Stimulated activated CD4-positive, alpha-beta T cell treated with anti-CD3 and anti-CD28 coated beads, Interleukin-1b, Interleukin-23, amount 100 ng/mL, for 4 hours (primary cell): ENCODE measurements at places on chromosomes 7 and 10.
A peak's percentile ranks its signal among the peaks of the same experiment; 100 is the strongest.

DNA sequence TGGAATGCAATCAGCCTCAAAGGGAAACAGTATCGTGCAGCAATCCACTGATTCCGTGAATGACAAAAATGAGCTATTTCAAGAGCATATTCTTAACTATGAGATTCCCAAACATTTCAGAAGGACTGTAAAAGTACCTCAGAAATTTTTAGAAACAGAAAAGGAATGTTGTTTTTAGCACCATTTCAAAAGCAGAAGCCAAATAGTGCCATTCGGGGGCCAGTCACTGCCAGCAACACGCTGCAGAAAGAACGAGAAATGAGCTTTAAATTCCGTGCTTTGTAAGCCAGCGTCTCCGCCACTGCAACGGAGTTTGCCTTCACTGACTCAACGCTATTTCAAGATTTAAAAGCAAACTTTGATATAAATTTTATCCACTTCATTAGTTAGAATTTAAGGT lies 6.3 kb downstream of the NUDT5 start:
- DNase-seq: no peak

- DNase-seq: no peak
Measured at GRCh38 chr10:5105626-5106025, 11.4 kb downstream of the AKR1C3 start.

- no peak for DNase-seq
Measured at GRCh38 chr10:100043796-100044195, 34.0 kb upstream of the DNMBP start.

- DNase-seq: no peak
Measured at GRCh38 chr10:53534428-53534827, 761.8 kb upstream of the MBL2 start.

GRCh38 chr10:112969131-112969530 lies 19.1 kb downstream of the TCF7L2 start:
- no peak for DNase-seq

GRCh38 chr7:75868153-75868552 lies 10.7 kb upstream of the RHBDD2 start:
- DNase-seq: no peak

GRCh38 chr10:113648478-113648877 lies 15.4 kb downstream of the NRAP start:
- DNase-seq: no peak

- DNase-seq: peak; percentile 11
Measured at GRCh38 chr10:114239117-114239993, at the start of gene VWA2. VWA2 (plus strand) TSS chr10:114239254; CDS start chr10:114248714, 9,460 bp downstream.

- DNase-seq: no peak
Measured at GRCh38 chr7:150379441-150380379, 580 bp downstream of the ZNF775 start.

GRCh38 chr7:101767544-101767943 lies 49.9 kb upstream of the CUX1 start:
- no peak for DNase-seq
